ENCODE measurements at places on chromosomes 11 and 22.

DNA sequence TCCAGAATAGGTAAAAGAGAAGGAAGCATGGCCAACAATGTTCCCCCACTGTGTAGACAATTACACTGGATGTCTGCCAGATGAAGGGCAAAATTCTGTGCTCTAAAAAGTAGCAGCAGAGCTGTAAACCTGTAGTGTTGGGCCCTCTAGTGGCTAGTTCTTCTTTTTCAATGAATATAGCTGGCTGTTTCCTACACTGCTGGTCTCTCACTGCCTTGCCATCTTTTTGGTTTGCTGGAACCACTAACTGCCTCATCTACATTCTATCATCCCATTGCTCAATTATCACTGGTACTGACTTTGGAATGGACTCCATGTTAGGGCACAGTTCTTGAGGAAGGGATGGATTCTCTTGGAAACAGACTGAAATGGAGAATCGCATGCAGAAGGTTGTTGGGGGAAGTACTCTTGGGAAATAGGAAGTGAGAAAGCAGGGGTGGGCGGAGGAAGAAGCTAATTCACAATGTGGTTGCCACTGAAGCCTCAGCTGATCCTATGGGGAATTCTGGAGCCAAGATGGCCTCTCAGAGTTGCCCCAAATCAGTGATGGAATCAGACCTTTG, 17.9 kb downstream of the KCNE3 start:
- no peak for DNase-seq

- no peak for DNase-seq
Measured at GRCh38 chr11:3836903-3837302, 3.9 kb downstream of the RHOG start.

DNA sequence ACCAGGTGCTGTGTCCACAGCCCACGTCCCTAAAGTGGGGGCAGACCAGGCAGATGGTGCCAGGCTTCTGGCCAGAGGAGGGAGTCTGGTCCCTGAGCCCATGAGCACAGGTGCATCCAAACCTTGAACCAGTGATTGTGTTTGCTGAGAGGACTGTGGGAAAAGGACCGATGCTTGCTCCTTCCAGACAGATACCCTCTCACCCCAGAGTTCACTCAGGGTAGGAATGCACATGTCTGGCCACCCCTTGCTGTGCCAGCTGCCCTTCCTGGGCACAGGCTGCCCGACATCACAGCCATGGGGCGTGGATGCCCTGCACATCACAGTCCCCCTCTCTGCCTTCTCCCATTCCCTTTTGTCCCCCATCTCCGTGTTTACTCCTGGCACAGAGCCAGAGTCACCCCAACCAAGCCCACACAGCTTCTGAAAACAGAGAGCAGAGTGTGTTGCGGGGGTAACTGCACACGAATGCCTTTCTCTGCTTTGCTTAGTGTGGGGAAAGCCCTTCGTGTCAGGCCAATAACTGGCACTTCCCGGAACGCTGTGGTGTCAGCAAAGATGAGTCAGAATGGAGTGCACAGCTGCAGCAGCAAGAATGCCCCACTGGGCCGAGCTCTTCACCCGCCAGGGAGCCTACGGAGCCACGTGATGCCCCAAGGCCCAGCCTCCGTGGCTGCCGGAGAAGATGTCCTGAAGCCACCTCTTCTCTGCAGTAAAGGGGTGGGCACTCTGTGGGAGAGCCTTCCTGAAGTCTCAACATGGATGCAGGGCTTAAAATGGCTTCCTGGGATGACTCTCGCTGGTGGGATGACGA, 7.6 kb downstream of the CARS1 start:
- DNase-seq, result peak; percentile 31

GRCh38 chr11:61345170-61345610, 12.2 kb downstream of the TKFC start:
- no peak for DNase-seq

DNA sequence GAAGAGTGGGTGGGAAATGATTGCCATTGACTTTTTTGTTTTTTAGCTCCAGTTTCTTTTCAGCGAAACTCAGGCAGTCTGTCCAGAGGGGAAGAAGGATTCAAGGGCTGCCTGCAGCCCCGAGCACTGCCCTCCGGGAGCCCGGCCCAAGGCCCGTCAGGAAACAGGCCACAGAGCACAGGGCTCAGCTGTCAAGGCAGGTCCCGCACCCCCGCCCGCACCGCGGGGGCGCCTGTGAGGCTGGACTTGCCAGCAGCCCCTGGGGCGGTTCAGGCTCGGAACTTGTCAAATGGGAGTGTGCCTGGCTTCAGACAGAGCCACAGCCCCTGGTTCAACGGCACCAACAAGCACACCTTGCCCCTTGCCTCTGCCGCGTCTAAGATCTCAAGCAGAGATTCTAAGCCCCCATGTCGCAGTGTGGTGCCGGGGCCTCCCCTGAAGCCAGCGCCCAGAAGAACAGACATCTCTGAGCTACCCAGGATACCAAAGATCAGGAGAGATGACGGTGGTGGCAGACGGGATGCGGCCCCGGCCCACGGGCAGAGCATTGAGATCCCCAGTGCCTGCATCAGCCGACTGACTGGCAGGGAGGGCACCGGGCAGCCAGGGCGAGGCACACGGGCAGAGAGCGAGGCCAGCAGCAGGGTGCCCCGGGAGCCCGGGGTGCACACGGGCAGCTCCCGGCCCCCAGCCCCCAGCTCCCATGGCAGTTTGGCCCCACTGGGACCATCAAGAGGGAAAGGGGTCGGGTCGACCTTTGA, 8.6 kb downstream of the IRF7 start:
- DNase-seq, result no peak

DNA sequence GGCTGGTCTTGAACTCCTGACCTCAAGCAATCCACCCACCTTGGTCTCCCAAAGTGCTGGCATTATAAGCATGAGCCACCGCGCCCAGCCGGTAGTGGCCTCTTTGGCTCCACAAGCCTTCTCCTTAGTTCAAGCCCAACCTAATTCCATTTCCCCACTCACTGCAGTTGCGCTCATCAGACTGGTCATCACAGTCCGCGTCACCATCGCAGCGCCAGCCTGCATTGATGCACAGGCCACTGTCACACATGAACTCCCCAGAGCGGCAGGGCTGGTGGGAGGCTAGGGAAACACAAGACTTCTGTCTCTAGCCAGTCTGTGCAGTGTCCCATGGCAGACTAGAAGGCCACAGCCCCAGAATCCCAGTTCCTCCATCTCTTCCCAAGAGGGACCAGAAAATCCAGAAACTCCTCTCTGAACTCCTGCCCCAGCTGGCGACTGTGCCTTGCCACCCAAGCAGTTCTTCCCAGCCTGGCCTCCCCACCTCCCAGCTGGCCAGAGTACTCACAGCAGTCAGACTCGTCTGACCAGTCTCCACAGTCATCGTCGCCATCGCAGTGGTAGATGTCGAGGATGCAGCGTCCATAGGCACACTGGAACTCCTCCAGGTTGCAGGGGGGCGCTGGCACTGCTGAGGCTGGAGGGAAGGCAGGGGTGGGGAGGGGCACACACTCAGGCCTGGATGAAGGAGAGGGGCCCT, 19.8 kb downstream of the LRP4 start:
- no peak for DNase-seq

GRCh38 chr11:86473991-86474833, 99.5 kb downstream of the CCDC81 start:
- no peak for DNase-seq

DNA sequence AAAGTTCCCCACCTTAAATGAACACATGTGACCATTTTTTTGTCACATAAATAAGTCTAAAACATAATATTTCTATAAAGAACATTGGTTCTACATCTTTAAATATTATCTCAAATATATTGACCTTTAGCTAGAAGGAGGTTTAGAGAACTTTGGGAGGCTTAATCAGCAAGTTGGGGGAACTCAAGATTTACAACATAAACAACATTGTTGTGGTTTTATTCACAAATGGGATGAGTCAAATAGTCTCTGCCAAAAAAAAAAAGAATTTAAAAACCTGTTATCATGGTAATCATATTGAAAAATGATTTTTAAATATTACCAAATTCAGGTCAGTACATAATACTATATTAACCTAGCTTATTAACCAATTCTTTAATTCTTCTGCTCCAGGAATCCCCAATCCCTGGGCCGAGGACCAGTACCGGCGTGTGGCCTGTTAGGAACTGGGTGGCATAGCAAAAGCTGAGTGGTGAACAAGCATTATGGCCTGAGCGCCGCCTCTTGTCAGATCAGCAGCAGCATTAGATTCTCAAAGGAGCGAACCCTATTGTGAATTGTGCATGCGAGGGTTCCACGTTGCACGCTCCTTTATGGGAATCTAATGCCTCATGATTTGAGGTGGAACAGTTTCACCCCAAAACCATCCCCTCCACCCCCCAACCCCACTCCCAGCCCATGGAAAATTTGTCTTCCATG, 98.2 kb downstream of the RDX start:
- DNase-seq, result no peak

GRCh38 chr22:26398741-26399153, 30.3 kb upstream of the ASPHD2 start:
- peak; percentile 11 for DNase-seq

- no peak for DNase-seq
Measured at GRCh38 chr22:50688448-50688847, 15.8 kb downstream of the SHANK3 start.

- no peak for DNase-seq
Measured at GRCh38 chr11:44226945-44227344, 83.0 kb downstream of the ALX4 start.

DNA sequence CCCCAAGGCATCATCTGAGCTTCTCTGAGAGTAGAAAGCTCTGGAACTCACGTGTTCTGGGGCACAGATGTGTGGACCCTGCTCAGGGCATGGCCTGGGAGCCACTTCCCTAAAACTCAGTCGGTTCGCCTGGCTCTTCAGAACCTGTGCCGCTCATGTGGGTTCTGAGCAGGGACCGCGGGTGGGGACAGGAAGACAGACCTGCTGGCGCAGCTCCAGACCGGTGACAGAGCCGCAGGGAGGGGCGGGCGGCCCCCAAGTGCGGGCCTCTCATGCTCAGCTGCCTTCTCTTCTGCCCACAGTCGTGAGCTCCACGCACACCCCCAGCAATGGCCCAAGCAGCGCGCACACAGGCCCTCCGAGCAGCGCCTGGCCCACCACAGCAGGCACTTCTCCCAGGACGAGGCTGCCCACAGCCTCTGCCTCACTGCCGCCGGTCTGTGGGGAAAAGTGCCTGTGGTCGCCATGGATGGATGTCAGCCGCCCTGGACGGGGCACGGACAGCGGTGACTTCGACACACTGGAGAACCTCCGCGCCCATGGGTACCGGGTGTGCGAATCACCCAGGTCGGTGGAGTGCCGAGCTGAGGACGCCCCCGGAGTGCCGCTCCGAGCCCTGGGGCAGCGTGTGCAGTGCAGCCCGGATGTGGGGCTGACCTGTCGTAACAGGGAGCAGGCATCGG, 24.2 kb downstream of the MUC5AC start:
- DNase-seq, result no peak

GRCh38 chr11:16893456-16894066, 120.7 kb downstream of the PLEKHA7 start:
- no peak for DNase-seq

- DNase-seq, result no peak
Measured at GRCh38 chr11:35815556-35816315, 128.1 kb upstream of the LDLRAD3 start.

DNA sequence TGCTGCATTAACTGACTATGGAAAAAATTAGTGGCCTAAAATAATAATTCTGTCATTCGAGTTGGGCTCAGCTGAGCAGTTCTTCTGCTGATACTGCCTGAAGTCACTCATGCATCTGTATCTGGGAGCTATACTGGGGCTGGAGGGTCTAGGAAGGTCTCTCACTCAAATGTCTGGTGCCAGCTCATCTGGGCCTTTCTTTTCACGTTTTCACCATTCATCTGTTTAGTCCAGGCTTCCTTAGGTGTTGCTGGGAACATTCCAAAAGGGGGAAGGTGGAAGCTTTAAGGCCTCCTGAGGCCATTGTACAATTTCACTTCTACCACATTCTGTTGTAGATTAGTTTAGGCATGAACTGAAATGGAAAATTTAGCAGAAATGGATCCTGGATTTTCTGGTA, 28.0 kb downstream of the YAP1 start:
- no peak for DNase-seq

GRCh38 chr11:96967616-96968015, 577.8 kb downstream of the JRKL start:
- no peak for DNase-seq

DNA sequence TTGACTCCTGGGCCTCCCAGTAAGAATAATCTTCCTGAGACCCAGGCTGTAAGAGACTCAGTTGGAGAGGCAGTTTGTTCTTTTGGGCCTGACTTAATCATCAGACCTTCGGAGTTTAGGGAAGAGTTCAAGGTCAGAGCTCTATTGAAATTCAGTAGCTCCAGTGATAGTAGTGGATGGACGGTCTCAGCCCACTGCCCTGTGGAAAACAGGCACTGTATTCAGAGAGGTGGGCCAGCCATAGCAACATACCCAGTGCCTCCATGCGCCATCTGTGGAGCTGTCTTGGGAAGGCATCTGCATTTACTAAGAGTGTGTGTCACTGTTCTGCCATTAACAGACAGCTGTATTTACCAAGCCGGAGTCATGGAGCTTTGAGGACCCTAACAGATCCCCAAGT, 2.9 kb downstream of the SMARCB1 start:
- no peak for DNase-seq

DNA sequence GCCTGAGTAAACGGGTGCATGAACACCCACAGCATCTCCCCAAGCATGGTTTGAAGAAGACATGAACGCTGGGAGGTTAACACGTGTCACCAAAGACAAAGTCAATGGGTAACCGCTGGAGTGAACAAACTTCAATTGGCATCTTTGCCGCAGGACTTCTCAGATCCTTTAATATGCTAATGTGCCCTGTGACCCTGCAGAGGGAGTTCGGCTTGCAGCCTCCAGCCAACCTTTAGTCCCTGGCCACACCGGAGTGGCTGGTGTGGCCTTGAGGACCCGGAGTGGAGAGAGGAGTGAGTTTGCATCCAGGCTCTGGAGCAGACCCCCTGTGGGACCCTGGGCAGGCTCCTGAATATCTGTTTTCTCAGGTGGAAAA, 57.0 kb downstream of the FLRT1 start:
- no peak for DNase-seq

DNA sequence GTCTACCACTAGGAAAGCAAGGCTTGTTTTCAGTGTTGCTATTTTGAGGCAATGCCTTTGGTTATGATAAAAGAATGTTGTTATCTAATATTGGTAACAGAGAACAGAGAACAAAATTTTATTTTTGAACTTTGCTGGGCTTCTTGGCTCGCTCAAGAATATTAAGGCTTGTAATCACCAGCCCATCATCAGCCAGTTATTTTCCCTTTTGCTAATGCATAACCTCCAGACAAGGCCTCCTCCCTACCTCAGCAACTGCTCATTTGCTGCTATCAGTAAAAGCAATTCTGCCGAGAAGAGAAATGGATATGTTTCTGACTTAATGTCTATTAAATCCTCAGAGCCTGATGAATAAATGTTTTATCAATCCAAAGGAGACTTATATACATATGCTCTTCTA, 8.9 kb downstream of the MTMR2 start:
- no peak for DNase-seq

GRCh38 chr22:29722151-29722550, 2.3 kb downstream of the CABP7 start:
- DNase-seq, result no peak

DNA sequence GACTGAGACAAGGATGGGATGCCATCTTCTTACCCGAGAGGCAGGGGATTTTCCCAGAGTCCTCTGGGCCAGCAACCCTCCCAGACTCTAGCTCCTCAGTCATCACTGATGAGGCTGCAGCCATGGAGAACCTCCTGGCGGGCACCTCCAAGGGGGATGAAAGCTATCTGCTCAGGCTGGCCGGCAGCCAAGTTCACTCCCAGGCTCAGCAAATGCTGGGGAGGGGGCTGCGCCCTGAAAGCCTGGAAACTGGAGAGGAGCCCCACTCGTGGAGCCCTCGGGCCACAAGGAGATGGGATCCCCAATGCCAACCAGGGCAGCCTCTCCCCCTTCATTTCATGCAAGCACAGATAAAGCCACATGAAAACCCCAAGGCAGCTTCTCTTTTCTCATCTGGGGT, 75.0 kb downstream of the CACNA1I start:
- DNase-seq, result no peak

All from activated CD4-positive, alpha-beta T cell treated with anti-CD3 and anti-CD28 coated beads for 24 hours (primary cell).